Omental fat pad (tissue), 4 donors: ENCODE measurements at places on chromosomes 6 and 20.

GRCh38 chr20:64006902-64007301, 26.0 kb downstream of the PRPF6 start:
- DNase-seq, result no peak

GRCh38 chr6:93581371-93581770, 162.0 kb upstream of the EPHA7 start:
- DNase-seq, result no peak

DNA sequence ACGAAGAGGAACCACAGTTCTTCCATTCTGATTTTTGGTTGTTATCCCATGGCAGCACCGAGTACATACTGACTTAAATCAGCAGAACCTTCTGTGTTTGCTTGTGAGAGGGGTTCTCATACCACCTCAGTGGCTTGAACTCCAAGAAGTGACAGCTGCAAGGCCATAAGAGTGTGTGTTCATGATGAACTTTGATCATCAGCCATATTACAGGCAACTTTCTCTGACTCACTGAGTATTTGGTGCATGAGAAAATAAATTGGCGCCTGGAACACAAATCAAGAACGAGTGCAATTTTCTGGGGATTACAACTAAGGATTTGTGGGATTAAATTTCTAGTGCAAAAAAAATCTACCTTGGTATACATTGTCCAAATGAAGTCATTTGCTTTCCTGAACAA, 68.9 kb downstream of the CYP39A1 start:
- no peak for DNase-seq

- no peak for DNase-seq
Measured at GRCh38 chr20:60053125-60053817, 95.0 kb downstream of the CDH26 start.

- no peak for DNase-seq
Measured at GRCh38 chr6:105449756-105450390, 47.0 kb upstream of the PREP start.

GRCh38 chr6:158487495-158487894, 72.4 kb upstream of the TMEM181 start:
- no peak for DNase-seq

DNA sequence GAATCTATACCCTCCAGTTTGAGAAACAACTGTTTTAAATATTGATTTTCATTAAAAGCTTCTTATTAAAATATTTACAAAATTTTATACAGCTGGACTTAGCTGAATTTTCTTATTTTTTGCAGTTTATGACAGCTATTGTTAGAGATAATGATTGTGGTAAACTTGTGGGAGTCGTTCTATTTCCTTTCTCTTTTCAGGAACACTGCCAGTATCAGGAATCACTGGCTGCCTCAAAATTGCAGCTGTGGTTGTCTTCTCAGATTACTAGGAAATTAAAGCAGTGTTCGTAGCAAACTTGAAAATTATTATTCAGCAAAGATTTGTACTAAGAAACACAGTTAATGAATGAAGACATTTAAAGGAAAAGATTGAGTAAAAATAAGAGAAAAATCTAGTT, 311.0 kb downstream of the CENPW start:
- no peak for DNase-seq

GRCh38 chr6:131053546-131054240, 9.4 kb downstream of the EPB41L2 start:
- DNase-seq, result no peak

GRCh38 chr6:63790334-63790733, 154.7 kb downstream of the PHF3 start:
- no peak for DNase-seq

DNA sequence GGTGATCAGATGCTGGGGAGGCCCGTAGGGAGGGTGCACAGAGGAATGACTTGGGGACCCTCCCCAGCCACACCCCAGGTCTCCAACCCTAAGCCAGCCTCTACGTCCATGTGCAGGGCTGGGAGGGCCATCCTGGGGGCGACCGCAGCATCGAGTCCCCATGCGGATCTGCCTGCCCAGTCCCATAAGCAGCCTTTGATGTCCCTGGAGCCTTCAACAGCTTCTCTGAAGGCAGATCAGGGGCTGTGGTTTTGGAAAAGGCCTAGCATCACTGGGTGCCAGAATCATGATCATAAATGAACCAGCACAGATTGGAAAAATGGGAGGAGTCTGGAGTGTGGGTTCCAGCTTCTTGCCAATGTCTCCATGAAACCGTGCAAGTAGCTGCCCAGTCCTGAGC, 22.9 kb downstream of the TOX2 start:
- DNase-seq, result no peak

GRCh38 chr6:48933136-48933535, 529.9 kb downstream of the MMUT start:
- no peak for DNase-seq

- no peak for DNase-seq
Measured at GRCh38 chr6:130107710-130108109, 89.3 kb downstream of the L3MBTL3 start.

DNA sequence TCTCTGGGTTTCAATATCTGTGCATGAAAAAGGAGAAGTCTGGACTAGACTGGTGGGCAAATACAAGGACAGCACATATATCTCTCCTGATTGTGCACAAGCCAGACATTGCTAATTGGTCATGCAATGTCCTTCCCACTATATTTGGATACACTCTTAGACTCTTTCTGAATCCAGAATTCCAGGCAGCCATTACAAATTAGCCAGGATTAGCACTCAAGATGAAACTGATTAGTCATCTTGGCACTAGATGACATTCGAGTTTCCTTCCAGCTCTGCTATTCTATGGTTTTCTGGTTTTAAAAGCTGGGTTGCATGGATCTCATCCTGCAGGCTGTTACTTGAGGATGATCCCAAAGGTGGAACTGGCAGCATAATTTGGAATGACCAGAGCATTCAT, 73.2 kb downstream of the SCP2D1 start:
- DNase-seq, result no peak

GRCh38 chr20:64038224-64038564, 2.2 kb downstream of the C20orf204 start:
- DNase-seq, result no peak

DNA sequence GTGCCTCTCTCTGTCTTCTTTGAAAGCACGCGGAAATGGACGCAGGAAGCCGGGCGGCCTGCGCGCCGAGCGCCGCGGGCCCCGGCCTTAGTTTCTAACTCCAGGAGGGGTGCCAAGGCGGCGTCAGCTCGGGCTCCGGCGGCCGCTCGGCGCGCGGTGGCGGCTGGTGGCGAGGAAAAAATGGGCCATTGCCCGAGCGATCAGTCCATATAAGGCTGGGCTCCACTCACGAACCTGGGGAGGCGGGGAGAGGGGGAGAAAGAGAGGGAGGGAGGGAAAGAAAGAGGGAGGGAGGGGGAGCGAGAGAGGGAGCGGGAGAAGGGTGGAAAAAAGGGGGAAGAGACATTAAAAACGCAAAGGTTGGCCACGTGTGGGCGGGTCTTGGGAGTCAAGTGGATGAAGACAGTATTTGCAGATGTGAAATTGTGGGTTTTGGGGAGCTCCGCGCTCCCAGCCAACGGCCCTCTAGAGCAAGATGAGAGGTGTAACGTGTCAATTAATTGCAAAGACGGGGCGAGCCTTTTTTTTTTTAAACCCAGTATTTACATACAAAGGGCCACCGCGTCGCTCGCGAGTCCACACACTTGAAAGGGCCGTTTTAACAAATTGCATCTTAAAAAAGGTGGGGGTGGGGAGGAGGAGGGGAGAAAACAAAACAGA, at the start of gene NKX2-2:
Gene NKX2-2 (minus strand): TSS at position 184 of the 660 bp plus-strand sequence. CDS start 395 bp downstream, outside the sequence.
- no peak for DNase-seq

- peak; percentile 74 for DNase-seq
Measured at GRCh38 chr20:47663354-47664067, 121.8 kb downstream of the SULF2 start.

DNA sequence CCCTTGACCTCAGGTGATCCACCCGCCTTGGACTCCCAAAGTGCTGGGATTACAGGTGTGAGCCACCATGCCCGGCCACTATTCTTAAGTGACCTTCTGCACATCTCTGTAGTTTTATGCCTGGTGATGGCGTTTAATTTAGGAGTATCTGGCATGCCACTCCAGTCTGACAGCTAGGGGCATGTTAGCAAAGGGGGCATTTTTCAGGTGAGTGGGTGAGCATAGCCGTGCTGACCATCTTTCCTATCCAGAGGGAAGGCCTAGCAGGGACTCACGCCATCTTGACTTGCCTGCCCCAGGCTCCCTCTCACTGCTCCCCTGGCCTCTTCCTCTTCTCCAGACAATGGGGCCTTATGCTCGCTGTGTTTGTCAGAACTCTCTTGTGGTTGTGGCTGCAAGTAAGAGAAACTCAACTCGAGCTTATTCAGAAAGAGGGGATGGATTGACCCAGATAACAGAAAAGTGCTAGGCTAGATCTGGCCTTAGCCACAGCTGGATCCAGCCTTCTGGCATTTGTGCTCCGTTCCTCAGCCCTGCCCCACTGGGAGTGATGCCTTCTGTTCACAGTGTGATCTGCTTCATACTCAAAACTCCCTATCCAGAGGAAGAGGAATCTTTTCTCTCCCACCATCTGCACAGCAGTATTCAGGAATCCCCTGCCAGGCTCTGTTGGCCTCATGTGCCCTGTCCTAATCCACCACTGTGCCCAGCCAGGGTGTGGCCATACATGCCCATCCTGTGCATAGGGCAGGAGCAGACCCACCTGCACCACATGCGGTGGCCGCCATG, 174.5 kb upstream of the AKAP12 start:
- no peak for DNase-seq

GRCh38 chr6:127971945-127972391, 71.1 kb upstream of the THEMIS start:
- no peak for DNase-seq

- no peak for DNase-seq
Measured at GRCh38 chr6:34273242-34273805, 24.5 kb upstream of the SMIM29 start.

DNA sequence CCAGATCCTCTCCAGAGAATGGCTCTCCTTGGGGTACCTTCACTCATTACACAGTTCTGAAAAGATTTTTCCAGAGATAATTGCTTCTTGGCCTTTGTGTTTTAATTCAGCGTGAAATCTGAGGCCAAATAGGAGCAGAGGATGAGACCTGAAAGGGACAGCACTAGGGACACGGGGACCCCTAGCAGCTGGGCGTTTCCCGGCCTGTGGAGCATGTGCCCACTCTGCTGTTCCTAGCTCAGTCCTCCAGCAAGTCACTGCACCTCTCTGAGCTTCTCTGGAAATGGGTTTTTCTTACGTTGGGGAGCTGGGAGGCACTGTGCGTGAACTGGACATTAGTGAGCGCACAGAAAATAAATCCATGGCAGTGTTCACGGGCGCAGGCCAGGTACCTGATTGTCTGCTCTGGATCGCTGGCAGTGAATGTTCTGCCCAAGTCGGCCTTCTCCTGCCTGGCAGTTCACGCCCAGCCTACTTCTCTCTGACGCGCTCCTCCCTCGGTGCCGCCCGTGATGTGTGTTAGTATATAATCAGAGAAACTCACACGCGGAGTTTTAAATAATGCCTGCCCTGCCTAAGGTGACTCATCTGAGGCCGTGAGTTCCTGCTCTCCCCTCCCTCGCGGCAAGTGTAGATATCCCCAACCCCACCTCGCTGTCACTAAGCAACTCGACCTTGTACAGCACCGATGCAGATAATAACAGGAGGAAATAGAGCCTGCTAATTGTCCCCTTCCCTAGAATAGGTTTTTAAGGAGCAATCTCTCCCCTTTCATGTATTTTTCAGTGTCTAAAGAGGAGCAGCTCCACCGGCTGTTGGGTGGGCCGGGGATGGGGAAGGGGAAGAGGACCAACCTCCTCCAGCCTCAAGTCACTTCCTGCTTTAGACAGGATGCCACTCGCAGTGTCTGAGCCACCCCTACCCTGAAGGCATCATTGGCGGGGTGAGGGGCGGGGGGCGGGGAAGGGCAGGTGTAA, 2.7 kb upstream of the TUBB2A start:
- DNase-seq, result no peak

- no peak for DNase-seq
Measured at GRCh38 chr20:7428946-7429345, 511.3 kb downstream of the HAO1 start.

DNA sequence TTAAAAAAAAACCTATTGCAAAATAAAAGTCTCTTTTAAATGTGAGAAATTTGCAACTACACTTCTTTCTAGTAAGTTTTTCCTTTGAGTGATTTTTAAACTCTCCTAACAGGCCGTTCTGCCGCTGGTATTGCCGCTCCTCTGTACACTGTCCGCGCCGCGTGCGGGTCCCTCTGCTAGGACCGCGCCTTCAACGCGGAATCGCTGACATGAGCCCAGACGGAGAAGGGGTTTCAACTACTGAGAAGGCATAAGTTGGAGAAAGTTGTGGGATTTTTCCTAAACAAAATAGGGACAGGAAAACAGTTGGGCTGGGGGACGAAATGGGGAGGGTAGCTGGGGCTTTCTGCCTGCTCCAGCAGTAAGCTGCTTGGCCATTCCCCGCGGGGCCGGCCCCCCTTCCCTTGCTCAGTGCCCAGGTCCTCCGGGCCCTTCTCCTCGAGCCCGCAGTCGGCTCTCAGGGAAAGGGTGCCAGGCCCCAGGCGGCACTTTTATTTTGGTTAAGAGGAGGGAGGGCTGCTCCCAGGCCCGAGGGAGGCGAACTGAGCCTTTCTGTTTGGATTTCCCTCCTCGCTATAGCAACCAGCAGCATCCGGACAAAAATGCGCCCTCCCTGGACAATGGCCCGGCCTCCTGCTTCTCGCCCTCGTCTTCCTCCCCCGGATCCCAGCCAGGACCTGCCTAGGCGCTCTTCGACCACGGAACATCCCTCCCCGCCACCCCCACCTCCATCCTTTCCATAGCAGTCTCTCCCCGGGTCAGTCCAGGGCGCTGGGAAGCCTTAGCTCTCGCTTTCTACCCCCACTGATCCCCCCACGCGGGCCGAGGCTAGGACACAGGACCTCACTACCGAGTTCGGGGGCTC, 6.8 kb upstream of the POU3F2 start:
- DNase-seq, result no peak

- DNase-seq, result no peak
Measured at GRCh38 chr6:100426744-100427338, 37.9 kb downstream of the SIM1 start.

GRCh38 chr6:13687917-13688351, 23.7 kb downstream of the RANBP9 start:
- no peak for DNase-seq

GRCh38 chr20:42186337-42186736, 568.2 kb upstream of the CHD6 start:
- DNase-seq, result no peak

- DNase-seq, result no peak
Measured at GRCh38 chr20:60804918-60805630, 447.0 kb upstream of the CDH4 start.

GRCh38 chr20:58868795-58869194, 16.3 kb downstream of the GNAS start:
- no peak for DNase-seq
